Activated naive CD4-positive, alpha-beta T cell treated with anti-CD3 and anti-CD28 coated beads, Interleukin-2, amount 50 U/mL, for 72 hours (primary cell): ENCODE measurements at places on chromosomes 5 and 9.
A peak's percentile ranks its signal among the peaks of the same experiment; 100 is the strongest.

DNA sequence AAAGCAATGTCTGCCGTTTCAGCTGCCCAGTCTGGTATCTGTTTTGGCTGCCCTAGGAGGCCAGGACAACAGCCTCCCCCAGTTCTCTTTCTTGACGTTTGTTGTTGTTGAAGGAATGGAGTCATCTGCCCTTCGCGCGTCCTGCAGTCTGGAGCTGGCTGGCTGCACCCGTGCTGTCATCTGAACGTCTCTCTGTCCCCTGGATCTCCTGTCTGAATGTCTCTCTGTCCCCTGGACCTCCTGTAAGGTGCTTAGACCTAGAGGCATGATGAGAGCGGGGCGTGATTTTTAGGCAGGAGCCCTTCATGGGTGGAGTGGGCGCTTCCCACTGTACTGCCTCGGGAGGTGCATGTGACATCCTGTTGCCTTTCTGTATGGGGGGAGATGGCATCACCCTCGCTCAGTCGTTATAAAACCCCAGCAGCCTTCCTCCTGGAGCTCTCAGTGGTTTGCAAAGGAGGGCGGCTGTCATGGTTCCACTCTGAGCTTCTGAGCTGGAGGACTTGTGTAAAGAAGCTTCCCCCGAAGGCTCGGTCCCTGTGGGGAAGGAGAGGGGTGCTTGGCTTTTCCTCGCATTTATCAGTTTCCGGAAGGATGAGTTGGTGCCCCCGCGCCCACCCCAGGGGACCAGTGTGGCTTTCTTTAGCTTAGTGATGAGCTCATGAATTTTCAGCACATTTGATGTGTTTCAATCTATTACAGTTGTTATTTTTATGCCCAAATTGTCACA lies 49.8 kb upstream of the OLFM1 start:
- peak; percentile 35 for DNase-seq

- no peak for DNase-seq
Observed at GRCh38 chr9:127925959-127926905, 4.3 kb downstream of the PIP5KL1 start.

DNA sequence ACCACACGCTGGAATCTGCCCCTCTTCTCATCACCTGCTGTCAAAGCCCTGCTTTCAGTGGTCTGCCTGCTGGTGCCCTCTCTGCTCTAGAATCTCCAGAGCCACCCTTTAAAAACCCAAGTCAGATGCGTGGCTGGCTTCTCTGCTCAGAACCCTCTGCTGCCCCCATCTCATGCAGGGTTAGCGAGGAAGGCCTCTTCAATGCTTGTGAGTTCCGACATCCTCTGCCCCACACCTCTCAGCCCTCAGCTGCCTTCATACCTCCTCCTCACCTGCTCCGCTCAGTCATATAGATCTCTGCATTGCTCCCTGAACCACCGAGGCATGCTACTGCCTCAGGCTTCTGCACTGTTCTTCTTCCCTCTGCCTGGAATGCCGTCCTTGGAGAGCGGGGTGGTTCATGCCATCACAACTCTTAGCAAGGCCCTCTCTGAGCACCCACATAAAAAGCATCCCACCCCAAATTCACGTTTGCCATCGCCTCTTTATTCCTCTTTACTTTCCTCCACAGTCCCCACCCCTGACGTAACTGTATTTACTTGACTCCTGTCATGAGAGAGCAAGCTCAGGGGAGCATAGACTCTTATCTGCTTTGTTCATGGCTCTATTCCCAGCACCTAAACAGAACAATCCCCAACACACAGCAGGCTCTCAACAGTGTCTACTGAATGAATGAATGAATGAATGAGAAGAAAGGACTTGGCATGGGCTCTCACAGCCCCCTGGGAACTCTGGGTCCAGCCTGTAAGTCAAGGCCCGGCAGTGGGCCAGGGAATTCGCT lies 10.4 kb downstream of the SHB start:
- DNase-seq = no peak

DNA sequence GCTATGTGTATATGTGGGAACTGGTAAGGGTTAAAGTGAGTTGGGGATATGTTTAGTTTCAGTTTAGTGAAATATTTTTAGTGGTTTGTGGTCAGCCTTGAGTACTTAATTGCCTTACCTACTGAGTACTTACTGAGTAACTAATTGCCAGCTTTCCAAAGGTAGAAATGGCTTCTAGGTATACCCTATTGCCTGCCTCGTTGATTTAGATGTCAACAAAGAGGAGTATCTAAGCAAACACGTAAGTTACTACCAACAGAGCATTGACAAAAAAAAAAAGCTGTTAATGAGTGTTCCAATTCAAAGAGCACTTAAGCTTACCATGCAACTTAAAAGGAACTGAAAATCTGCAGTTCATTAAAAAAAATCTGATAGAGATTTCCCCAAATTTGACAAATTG lies 8.8 kb downstream of the ATP10B start:
- DNase-seq = no peak

GRCh38 chr5:28415791-28416443 lies 1377.5 kb upstream of the CDH9 start:
- no peak for DNase-seq

GRCh38 chr9:33921967-33922895 lies 105.3 kb downstream of the UBE2R2 start:
- no peak for DNase-seq

- DNase-seq = no peak
Observed at GRCh38 chr9:112078432-112078831, 96.7 kb downstream of the SUSD1 start.

- peak; percentile 70 for DNase-seq
Observed at GRCh38 chr5:170632985-170633234, 129.1 kb downstream of the KCNIP1 start.

DNA sequence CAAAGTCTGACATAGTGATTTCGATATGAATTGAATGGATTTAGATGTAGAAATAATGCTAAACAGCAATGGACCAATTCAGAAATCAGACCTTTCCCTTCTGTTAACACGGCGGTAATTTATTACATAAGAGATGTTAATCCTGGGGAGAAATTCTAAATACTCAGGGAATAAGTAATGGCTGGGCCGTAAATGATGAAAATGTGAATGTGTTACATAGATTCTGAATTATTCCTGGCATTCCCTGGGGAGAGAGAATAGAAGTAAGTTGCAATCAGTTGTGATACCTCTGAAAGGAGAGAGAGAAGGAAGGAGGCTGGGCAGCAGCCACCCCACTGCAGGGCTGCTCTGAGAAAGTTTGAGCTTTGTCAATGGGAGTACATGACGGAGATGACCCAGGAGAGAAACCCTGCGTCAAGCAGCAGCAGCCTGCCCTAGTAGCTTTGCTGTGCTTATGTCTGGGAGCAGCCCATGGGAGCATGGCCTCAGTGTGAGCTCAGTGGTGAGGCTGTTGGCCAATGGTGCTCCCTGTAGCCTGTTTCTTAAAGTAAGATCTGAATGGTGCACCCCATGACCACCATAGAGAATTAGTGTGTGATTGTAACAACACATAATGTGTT lies 420.1 kb downstream of the MTRR start:
- no peak for DNase-seq

- no peak for DNase-seq
Observed at GRCh38 chr9:115411993-115412452, 294.1 kb upstream of the TNC start.

DNA sequence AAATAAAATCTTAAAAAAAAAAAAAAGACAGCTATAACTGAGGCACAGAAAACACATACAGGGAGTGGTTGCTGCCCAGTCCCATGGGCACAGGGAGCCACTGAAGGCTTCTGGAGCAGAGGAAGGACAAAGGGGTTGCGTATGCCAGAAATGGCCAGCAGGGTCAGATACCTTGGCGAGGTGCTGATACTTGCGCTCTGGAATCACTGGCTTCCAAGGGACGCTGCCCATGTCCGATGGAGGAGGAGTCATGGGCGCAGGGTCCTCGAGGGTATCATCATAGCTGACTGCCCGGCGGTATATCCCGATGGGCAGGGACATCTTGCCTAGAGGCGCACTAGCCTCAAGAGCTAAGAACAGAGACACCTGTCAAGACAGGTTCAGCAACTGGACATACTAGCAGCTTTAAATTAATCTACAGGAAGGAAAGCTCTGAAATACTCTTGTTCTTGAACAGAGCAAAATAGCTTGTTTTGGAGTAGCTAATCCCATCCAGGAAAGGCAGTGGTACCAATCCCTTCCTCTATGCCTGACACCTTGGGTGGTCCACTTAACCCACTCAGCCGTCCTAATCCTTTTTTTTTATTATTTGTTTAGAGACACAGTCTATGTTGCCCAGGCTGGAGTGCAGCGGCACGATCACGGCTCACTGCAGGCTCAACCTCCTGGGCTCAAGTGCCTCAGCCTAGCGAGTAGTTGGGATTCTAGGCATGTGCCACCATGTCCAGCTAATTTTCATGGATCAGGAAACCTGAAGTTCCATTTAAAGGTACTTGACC lies 6.0 kb downstream of the KIAA1191 start:
- no peak for DNase-seq

DNA sequence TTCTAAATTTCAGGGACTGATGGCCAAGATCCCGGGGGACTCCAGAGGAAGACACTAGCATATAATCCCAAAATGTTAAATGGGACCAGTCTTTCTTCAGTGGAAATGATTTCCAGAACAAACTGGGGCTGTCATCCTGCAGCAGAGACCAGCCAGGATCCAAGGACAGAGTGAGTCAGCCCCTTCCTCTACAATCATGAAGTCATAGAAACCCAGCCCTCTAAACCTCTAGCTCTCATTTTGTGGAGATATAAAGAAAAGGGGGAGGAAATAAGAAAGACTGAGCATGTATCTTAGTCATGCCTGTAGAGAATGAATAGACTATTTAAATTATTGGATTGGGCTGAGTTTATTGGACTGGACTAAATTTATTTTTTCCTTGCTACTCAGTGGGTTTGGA lies 318.3 kb downstream of the AGTPBP1 start:
- no peak for DNase-seq

- DNase-seq = no peak
Observed at GRCh38 chr5:1420211-1421195, 24.7 kb downstream of the SLC6A3 start.

- no peak for DNase-seq
Observed at GRCh38 chr9:105647595-105648349, 14.5 kb upstream of the TAL2 start.

DNA sequence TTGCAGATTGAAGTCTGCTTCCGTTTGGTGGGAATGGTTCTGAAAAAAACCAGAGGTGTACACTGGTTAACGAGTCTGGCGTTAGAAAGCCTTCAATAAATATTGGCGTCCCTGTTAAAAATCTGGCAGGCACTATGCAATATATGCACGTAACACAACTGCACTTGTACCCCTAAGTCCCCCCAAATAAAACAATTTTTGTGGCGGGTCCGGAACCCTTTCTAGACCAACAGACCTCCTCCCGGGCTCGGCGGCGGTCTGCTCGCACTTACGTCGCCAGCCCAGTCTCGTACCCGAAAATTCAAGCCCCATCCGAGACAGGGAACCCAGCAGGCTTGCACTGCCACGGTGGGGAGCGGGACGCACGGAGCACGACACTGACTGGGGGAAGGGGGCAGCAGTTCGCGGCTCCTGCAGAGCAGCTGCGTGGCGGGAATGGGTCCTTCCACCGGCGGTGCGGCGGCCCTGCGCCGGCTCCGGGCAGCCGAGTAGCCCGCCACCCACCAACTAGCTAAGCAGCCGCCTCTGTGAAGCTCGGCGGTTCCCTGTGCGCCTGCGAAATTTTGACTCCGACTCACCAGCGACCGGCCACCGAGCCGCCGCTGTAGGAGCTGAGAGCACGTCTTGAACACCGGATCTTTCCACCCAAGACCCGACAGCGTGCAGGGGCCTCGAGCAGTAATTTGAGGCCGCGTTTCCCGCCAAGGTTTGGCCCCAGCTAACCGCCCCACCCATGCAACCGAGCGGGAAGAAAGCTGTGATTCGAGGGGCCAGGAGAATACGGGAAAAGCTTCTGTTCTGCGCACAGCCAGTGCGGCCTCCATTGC lies 3.9 kb downstream of the MCIDAS start:
- DNase-seq = no peak
